ENCODE measurements at places on chromosomes 5 and 9. TPM values are rescaled to one million over a fixed set of nuclear protein-coding genes. Genes with fewer than 3 reads are reported as not detected.
A peak's percentile ranks its signal among the peaks of the same experiment; 100 is the strongest.

The SPAAR gene
- total RNA-seq = 5.1 TPM

DNA sequence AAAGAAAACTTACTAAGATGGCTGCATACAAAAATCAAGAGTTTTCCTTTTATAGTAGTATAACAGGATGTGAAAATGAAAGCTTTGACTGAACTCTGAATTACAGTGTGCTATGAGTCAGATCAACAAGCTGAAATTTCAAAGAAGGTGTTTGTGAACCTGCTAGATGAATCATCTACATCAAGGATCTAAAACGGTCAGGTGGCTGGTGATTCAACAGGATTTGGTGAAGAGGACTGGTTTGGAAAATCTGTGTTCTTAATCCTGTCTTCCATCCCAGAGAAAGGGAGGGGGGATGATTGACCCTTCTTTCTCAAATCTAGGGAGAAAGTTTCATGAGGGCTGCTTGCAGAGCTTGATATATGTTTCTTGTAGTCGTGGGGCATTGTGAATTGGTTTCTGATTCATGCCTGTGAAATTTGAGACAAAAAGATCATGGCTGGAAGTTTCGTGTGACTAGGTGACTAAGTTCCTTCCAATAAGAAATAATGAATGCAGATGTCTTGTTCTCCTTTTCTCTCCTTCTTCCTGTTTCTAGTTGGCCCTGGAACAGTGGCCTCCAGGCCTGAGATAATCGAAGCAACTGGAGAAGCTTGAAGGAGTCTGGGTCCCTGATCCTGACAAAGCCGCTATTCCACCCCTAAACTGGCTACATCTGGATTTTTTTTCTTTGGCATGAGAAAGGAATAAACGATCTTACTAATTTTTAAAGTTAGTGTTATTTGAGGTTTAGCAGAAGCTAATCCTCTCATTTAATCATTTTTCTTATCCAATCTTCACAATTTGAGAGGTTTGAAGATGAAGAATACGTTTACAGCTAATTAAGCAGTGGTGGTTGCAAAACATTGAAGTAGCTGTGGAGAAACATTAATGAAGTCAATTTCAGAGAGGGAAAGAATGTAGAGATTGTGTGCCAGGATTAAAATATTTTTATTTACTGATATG lies 67.2 kb downstream of the MRPS30 start:
- no peak overlapping the region for H3K4me3 ChIP-seq
- no peaks in the 10 kb centered on the region for H3K27me3 ChIP-seq

DNA sequence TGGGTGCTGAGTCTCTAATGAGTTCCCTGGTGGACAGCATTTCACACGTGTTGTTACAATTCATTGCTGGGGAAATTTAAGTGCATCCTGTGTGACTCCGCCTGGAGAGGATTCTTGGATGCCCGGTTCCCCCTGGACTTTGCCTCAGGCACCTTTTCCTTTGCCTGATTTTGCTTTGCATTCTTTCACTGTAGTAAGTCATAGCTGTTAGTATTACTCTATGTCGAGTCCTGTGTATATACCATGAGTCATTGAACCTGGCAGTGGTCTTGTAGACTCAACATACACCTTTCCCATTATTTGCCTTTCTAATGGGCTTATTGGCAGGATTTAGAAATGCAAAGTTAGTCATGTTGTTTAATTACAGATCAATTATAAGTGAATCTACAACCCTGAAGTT lies 81.9 kb upstream of the DHFR start:
- no peak for DNase-seq
- no peaks in the 10 kb centered on the region for H3K36me3 ChIP-seq
- H3K4me3 ChIP-seq = no peak overlapping the region
- H3K27ac ChIP-seq = no peak overlapping the region
- no peaks in the 10 kb centered on the region for H3K4me1 ChIP-seq

DNA sequence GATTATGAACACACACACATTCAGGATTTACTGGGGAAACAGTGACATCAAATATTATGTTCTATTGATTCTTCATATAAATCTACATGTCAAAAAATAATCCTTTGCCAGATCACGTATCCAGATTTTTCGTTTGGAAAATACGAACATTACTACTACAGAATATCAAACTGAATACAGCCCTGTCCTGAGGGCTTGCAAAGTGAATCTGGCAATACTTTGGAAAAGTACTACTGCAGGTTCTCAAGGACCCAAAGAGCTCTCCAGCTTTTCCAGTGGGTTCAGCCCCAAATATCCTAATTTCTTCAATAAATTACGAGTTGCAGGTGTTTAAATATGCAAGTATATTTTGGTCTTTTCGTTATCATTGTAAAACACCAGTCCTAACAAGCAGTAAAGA lies 411 bp upstream of the NDUFS4 start:
- H3K36me3 ChIP-seq = no peaks in the 10 kb centered on the region
- H3K27ac ChIP-seq = peak overlapping the region; percentile 91
- DNase-seq = no peak
- no peaks in the 10 kb centered on the region for H3K27me3 ChIP-seq

- H3K4me1 ChIP-seq = no peaks in the 10 kb centered on the region
- no peak overlapping the region for H3K27ac ChIP-seq
- H3K36me3 ChIP-seq = no peaks in the 10 kb centered on the region
- no peak overlapping the region for H3K4me3 ChIP-seq
Observed at GRCh38 chr5:169195601-169196000, 105.3 kb downstream of the SLIT3 start.

- no peaks in the 10 kb centered on the region for H3K4me1 ChIP-seq
- no peaks in the 10 kb centered on the region for H3K36me3 ChIP-seq
- no peak for DNase-seq
- no peaks in the 10 kb centered on the region for H3K27me3 ChIP-seq
Observed at GRCh38 chr5:126984632-126985031, 45.7 kb downstream of the MARCHF3 start.

GRCh38 chr5:27083449-27084415 lies 45.3 kb upstream of the CDH9 start:
- DNase-seq = no peak
- no peaks in the 10 kb centered on the region for H3K27me3 ChIP-seq
- peak overlapping the region; percentile 4 for H3K4me3 ChIP-seq

- no peak for DNase-seq
- H3K27ac ChIP-seq = no peak overlapping the region
- H3K27me3 ChIP-seq = no peaks in the 10 kb centered on the region
- H3K36me3 ChIP-seq = no peaks in the 10 kb centered on the region
- no peaks in the 10 kb centered on the region for H3K4me1 ChIP-seq
Observed at GRCh38 chr5:168898247-168898911, 319.2 kb upstream of the PANK3 start.

The IRGM gene
- not detected for total RNA-seq

- no peak for DNase-seq
- H3K27ac ChIP-seq = peak overlapping the region; percentile 70
- H3K27me3 ChIP-seq = no peaks in the 10 kb centered on the region
- no peaks in the 10 kb centered on the region for H3K36me3 ChIP-seq
- H3K4me3 ChIP-seq = no peak overlapping the region
- peaks cover 7% of the 10 kb centered on the region for H3K4me1 ChIP-seq
Observed at GRCh38 chr9:22098643-22099332, 89.7 kb upstream of the CDKN2B start.

DNA sequence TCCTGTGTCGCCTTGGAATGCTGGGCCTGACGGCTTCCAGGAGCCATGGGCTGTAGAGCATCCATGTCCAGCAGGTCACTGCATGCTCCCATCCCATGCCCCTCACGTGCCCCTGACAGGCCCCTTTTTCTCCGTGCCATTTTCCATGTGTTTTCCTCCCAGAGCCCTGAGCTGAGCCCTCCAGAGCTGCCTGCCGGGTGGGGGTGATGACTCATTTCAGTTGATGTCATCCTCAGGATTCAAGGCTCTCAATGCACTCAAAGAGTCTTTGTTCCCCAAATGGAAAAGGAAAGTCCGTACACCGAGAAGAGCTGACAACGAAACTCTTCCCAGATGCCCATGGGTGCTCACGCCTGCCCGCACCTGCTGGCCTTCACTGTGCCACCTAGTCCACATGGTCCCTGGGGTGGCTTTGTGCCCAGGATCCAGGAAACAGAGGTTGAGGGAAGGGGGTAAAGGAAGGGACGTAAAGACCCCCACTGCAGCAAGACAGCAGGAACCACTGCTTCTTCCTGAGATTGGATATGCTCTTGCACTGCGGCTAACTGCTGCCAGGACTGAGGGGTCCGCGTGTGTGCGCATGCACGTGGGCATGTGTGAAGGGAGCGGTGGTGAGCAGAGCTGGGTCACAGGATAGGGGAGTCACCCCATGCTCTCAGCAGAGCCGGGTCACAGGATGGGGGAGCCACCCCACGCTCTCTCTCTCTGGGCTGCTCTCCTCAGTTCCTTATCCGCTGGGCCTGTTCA lies 27.6 kb downstream of the COL15A1 start:
- H3K4me3 ChIP-seq = peak overlapping the region; percentile 19
- peaks cover 31% of the 10 kb centered on the region for H3K4me1 ChIP-seq
- H3K36me3 ChIP-seq = no peaks in the 10 kb centered on the region
- no peaks in the 10 kb centered on the region for H3K27me3 ChIP-seq

DNA sequence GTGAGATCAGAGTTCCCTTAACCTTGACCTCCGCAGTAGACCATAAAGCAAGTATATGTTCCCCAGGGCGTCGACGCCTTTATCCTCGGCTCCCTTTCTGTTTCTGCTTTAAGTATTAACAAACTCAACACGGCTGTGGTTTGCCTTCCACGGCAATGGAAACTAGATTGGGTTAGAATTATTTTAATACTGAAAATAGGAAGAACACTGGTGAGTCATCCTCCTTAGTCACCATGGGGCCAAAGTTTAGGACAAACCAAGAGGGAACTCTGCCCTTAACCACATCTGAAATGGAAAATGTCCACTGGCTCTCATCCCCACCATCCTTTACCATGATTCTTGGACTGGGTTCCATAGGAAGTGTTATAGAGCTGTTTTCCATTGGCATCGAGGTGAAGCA lies 386.1 kb downstream of the ACTL7B start:
- no peaks in the 10 kb centered on the region for H3K27me3 ChIP-seq
- DNase-seq = no peak
- no peaks in the 10 kb centered on the region for H3K36me3 ChIP-seq
- no peak overlapping the region for H3K27ac ChIP-seq
- H3K4me1 ChIP-seq = peaks cover 4% of the 10 kb centered on the region

The PCDHGA5 gene
- 12.1 TPM for total RNA-seq

DNA sequence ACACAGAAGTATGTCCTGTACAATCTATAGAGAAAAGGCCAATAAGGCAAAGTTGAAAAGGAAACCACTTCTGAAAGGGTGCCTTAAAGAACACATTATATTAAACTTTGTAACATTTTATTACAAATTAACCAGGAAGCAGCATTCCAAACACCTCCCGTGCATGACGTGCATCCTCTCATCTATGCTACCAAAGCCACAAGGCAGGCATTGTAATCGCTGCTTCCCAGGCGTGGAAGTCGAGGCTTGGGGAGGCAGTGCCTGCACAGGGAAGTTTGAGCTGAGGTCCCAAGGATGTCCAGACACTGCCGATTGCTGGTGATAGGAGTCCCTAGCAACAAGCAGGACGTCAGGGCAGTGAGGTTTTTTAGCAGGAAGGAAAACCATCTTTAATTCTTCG lies 44.3 kb upstream of the BARHL1 start:
- H3K27me3 ChIP-seq = no peaks in the 10 kb centered on the region
- H3K4me3 ChIP-seq = no peak overlapping the region

- no peak overlapping the region for H3K27ac ChIP-seq
- no peaks in the 10 kb centered on the region for H3K36me3 ChIP-seq
- DNase-seq = no peak
- no peaks in the 10 kb centered on the region for H3K27me3 ChIP-seq
- H3K4me3 ChIP-seq = no peak overlapping the region
Observed at GRCh38 chr5:177967221-177967887, 28.7 kb downstream of the PROP1 start.

The IFNK gene
- total RNA-seq = not detected

GRCh38 chr5:96821260-96821916 lies 13.6 kb upstream of the ERAP1 start:
- H3K4me3 ChIP-seq = no peak overlapping the region
- no peaks in the 10 kb centered on the region for H3K4me1 ChIP-seq
- H3K27ac ChIP-seq = no peak overlapping the region
- no peaks in the 10 kb centered on the region for H3K27me3 ChIP-seq
- no peak for DNase-seq

The OR1Q1 gene
- not detected for total RNA-seq

The GABBR2 gene
- total RNA-seq = 0.20 TPM

DNA sequence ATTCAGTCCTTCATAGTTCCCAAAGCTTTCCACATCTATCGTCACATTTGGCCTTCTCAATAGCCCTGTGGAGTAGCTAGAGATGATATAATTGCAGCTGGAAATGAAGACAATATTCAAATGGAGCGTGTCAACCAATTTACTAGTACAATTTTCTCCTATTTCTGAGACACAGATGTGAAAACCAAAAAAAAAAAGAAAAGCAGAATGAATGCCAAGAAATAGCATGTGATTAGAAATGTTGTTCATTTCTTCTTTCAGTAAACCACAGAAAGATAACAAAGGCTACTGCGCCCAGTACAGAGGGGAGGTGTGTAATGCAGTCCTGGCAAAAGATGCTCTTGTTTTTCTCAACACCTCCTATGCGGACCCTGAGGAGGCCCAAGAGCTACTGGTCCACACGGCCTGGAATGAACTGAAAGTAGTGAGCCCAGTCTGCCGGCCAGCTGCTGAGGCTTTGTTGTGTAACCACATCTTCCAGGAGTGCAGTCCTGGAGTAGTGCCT lies 99.0 kb downstream of the MUSK start:
- peak; percentile 74 for DNase-seq
- no peaks in the 10 kb centered on the region for H3K36me3 ChIP-seq
- H3K4me3 ChIP-seq = no peak overlapping the region
- peaks cover 3% of the 10 kb centered on the region for H3K4me1 ChIP-seq
- peak overlapping the region; percentile 77 for H3K27ac ChIP-seq

DNA sequence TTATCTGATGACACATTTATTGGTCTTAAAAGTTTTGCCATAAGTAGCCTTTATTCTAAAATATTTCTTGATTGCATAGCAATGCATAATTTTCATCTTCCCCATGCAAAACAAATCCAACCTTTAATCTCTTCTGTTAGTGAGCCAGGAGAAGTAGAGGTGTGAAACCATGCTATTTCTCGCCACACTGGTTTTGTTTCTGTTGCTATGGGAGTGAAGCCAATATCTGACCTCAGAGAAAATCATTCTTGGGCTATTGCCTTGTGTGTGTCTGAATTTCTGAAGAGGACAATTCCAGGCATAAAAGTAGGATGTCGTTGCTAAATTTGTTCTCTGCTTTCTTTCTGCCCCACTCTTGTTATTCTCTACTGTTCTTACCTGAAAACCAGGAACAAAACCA lies 183.6 kb downstream of the PTTG1 start:
- H3K27me3 ChIP-seq = no peaks in the 10 kb centered on the region
- H3K36me3 ChIP-seq = peaks cover 40% of the 10 kb centered on the region
- no peak overlapping the region for H3K4me3 ChIP-seq
- DNase-seq = no peak
- no peaks in the 10 kb centered on the region for H3K4me1 ChIP-seq

- no peak overlapping the region for H3K27ac ChIP-seq
- no peaks in the 10 kb centered on the region for H3K4me1 ChIP-seq
Observed at GRCh38 chr5:55003432-55004065, 18.2 kb upstream of the ESM1 start.

The CCDC192 gene
- 2.1 TPM for total RNA-seq

The TEK gene
- 18.8 TPM for total RNA-seq

The COL5A1 gene
- total RNA-seq = 78.3 TPM

GRCh38 chr5:95870105-95870672 lies 47.7 kb upstream of the GLRX start:
- peak overlapping the region; percentile 26 for H3K27ac ChIP-seq
- no peak for DNase-seq
- no peak overlapping the region for H3K4me3 ChIP-seq
- peaks cover 10% of the 10 kb centered on the region for H3K4me1 ChIP-seq
- no peaks in the 10 kb centered on the region for H3K27me3 ChIP-seq

- no peaks in the 10 kb centered on the region for H3K36me3 ChIP-seq
- H3K27ac ChIP-seq = no peak overlapping the region
- no peak overlapping the region for H3K4me3 ChIP-seq
- no peaks in the 10 kb centered on the region for H3K4me1 ChIP-seq
- peaks cover 15% of the 10 kb centered on the region for H3K27me3 ChIP-seq
Observed at GRCh38 chr5:7398596-7399280, 2.8 kb downstream of the ADCY2 start.

Data from tibial nerve (tissue), 4 donors.